ENCODE measurements at places on chromosomes 6 and 20.

DNA sequence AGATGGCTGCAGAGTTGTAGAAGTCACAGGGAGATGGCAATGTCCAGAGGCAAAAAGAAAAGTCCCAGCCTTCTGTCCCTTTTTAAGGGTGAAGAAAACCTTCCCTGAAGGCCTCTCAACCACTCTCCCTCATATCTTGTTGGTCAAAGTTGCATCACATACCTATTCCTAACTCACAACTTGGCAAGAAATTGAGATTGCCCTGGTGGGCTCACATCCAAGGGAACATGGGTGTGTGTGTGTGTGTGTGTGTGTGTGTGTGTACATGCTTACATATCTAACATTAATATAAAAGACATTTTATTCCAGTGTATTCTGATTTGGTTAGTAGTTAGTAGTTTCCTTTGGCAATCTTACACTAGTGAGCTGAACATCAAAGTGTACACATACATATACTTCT lies 144.3 kb upstream of the SALL4 start:
- DNase-seq: peak; percentile 39

DNA sequence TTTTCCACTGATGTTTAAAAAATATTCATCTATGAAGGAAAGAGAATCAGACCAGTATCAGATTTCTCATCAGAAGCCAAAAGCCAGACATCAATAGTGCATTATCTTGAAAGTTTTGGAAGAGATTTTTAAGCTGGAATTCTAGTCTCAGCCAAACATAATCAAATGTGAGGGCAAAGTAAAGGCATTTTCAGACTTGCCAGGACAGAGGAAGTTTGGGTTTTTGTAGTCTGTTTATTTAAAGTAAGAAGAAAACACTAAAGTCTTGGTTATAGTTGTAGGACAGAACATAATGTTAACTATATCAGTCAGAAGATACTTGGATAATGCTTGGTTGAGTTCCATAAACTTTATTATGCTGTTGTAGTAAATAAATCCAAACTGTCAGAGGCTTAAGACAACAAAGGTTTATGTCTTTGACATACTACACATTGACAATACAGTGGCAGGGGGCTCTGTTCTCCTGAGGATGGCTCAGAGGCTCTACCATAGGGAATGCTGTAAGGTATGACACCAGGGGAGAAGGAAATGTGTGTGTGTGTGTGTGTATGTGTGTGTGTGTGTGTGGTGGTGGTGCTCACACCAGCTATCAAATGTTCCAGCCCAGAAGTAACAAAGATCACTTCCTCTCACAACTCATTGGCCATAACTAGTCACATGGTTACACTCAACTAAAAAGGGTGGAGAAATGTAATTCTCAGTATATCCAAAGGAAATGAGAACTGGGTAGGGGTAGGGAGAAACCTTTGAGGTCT lies 26.7 kb upstream of the YWHAB start:
- DNase-seq: no peak

DNA sequence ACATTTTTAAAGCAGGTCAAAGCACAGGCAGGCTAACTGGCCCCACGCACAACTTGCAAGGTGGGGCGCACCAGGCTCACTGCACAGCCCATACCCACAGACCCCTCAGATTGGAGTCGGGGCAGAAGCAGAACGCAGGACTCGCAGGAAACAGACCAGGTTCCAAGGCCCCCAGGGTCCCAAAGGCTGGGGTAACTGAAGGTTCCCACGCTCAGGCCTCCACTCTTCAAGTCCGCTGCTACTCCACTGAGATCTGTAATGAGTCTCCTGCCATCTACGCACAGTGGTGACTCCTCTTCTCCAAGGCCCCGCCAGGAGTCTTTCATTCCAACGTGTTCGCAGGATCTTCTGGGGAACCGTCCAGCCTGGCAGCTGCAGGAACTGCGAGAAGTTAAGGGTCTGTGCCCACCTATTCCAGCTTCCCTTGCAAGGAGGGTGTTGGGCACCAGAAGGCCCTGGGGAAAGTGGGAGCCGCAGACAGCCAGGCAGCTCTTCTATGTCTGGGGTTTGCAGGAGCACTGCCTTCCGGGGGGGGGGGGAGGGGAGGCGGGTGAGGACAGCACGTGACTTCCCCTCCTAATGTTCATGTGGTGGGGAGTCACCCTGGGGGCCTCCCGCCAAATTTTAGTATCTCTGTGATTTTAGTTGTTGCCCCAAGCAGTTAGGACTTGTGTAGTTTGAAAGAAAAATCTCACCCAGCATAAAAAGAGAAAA lies 2.0 kb upstream of the TAF4 start:
- no peak for DNase-seq

DNA sequence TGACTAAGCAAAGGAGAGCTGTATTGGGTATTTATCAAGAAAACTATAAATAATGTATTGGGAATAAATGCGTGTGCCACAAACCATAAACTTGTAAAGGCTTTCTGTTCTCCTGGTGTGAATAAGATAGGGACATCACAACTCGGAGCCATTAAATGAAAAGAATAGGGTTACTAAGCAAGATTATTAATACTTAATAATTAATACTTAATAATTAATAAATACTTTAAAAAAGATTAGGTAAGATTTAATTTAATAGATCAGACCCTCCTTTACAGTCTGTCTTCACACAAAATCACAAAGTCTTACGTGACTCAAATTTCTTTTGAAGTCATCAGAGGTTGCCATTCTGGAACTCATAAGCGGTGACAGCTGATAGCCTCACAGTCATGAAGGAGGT lies 648.9 kb downstream of the PRKN start:
- DNase-seq: no peak

DNA sequence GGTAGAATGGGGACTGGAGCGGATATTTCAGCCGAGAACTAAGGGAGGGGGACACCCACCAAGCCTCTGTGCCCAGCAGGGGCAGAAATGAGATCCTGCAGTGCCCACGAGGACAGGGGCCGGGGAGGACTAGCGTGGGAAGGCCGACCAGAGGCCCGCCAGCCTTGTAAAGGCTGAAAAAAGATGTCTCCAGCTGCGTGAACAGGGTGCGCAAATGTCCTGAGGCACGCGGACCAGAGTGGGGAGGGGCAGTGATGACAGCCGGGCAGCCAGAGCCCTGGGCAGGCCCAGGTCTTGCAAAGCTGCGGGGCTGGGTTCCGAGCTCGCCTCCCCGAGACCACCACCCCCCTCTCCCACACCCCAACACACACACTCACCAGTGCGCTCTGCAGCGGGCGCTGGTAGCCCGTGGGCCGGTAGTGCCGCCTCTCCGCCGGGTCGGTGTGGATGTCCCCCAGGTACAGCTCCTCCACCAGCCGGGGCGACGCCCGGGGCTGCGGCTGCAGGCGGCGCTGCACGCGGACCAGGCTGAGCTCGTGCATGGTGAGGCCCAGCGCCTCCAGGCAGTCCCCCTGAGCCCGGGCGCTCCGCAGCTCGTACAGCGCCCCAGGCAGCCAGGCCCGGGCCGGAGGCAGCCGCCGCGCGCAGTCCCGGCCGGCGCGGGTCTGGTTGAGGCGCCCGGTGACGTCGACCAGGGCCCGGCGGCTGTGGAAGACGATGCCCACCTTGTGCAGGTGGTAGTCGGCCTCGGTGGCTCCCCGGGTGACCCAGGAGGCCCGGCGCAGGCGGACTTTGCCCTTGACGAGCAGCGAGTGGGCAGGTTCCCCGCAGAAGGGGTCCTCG lies 48.2 kb downstream of the APCDD1L start:
- DNase-seq: no peak

DNA sequence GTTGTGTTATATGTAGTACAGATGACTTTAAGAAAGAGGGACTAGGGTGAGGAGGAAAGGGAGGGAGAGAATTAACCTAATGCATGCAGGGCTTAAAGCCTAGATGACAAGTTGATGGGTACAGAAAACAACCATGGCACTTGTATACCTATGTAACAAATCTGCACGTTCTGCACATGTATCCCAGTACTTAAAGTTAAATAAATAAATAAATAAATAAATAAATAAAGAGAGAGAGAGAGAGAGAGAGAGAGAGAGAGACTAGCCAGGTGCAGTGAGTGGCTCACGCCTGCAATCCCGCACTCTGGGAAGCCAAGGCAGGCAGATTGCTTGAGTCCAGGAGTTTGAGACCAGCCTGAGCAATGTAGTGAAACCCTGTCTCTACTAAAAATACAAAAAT lies 11.5 kb upstream of the CARMIL1 start:
- no peak for DNase-seq

DNA sequence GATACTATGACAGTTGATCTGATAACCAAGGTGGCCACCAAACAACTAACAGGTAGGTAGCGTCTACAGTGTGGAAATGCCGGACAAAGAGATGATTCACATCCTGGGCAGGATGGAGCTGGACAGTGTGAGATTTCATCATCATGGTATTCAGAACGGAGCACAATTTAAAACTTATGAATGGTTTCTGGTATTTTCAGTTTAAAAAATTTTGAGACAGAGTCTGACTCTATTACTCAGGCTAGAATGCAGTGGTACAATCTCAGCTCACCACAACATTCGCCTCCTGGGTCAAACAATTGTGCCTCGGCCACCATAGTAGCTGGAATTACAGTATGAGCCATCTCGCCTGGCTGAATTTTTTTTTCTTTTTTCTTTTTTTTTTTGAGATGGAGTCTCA lies 43.8 kb downstream of the CEP57L1 start:
- no peak for DNase-seq

GRCh38 chr6:52360028-52360427 lies 1.9 kb upstream of the PAQR8 start:
- no peak for DNase-seq

GRCh38 chr20:22698259-22698842 lies 114.0 kb upstream of the FOXA2 start:
- DNase-seq: no peak

GRCh38 chr6:163182696-163183095 lies 231.8 kb upstream of the QKI start:
- no peak for DNase-seq

- peak; percentile 19 for DNase-seq
Observed at GRCh38 chr20:10864076-10864672, 190.4 kb upstream of the JAG1 start.

DNA sequence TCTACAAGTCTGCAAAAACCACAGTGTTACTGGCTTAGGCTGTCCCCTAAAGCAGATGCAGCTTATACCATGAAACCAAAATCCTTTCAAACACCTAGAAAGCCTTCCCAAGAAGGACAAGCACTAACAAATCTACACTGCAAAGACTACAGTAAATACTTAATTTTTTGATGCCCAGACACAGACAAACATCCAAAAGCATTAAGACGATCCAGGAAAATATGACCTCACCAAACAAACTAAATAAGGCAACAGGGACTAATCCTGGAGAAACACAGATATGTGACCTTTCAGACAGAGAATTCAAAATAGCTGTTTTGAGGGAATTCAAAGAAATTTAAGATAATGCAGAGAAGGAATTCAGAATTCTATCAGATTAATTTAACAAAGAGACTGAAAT lies 423.5 kb downstream of the COL12A1 start:
- peak; percentile 11 for DNase-seq

- DNase-seq: peak; percentile 56
Observed at GRCh38 chr6:155782739-155783459, 327.3 kb upstream of the NOX3 start.

DNA sequence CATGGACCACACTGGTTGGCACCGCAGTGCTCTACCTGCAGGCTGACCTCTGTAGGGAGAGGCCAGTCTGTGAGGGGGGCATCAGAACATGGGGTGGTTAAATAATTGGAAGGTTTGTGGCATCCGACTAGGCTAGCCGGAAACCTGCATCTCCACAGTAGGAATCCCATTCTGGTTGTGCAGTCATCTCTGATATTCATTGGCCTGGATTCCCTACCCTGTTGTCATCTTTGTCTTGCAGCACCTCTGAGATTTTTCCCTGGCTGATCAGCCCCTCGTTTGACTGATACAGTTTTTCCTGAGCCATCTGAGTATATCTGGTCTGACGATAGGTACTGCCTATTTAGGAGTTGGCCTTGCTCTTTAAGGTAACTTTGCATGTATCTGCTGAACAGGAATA lies 259.4 kb downstream of the TMEM242 start:
- no peak for DNase-seq

- DNase-seq: no peak
Observed at GRCh38 chr6:24415753-24416152, 13.0 kb downstream of the MRS2 start.

DNA sequence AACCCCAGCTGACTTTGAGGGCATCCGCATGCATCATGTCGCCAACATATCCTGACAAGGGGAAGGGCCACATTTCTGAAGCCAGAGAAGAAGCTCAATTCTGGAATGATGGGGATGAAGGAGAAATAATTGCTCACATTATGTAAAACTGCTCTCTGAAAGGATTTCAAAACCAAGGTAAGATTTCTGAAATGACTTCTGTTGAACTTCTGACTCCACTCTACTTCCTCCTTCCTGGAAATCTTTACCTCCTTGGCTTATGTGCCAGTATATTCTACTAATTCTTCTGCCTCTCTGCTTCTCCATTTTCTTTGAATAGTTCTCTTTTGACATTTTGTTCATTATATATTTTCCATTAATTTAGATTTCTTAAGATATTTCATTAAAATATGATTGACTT lies 31.9 kb downstream of the HLA-DPB1 start:
- no peak for DNase-seq

GRCh38 chr6:27838058-27838944 lies 73.9 kb downstream of the OR2B2 start:
- peak; percentile 98 for DNase-seq

DNA sequence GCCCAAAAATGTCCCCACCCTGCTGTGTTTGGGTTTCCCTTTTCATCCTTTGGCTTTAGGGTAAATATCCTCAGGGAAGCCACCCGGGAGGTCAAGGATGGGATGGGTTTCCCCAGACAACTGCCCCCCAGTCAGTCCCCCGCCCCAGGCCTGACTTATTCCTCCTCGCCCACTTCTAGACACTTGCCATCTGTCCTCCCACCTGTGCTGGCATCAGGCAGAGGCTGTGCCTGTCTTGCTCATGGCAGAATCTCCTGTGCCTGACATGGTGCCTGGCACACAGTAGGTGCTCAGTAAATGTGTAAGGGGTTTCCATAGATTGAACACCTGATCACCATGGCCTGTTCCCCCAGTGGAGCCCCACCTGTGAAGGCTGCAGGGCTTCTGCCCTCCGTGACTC lies 141.8 kb downstream of the PHACTR3 start:
- no peak for DNase-seq

GRCh38 chr6:67633058-67633457 lies 1002.0 kb upstream of the ADGRB3 start:
- no peak for DNase-seq

GRCh38 chr6:168919470-168920179 lies 334.0 kb downstream of the THBS2 start:
- no peak for DNase-seq

DNA sequence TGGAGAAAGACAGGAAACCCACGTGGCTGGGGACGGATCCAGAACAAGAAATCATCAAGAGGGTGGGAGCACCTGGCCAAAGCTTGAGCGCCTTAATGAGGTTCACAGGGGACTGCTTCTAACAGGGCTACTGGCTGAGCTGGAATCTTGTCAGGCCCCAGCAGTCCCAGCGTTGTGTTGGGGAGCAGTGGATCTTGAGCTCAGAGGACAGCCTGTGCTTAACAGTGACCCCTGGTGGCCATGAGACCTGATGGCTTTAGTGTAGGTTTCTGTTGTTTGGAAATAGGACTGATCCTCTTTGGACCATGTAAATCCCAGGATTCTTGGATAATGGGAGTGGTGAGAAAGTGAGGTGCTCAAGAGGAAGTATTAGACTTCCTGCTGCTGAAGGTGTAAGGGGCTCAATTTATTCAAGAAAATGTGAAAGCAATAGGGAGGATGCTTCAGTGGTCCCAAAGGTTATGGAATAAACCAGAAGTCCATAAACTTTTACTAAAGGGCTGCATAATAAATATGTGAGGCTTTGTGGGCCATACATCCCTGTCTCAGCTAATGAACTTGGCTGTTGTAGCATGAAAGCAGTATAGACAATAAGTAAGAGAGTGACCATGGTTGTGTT lies 216.2 kb downstream of the NFATC2 start:
- peak; percentile 60 for DNase-seq

- DNase-seq: no peak
Observed at GRCh38 chr6:89385156-89385667, 26.9 kb downstream of the RRAGD start.

All from adipocyte (in vitro differentiated cells).